ENCODE measurements at places on chromosomes 11 and 22.

DNA sequence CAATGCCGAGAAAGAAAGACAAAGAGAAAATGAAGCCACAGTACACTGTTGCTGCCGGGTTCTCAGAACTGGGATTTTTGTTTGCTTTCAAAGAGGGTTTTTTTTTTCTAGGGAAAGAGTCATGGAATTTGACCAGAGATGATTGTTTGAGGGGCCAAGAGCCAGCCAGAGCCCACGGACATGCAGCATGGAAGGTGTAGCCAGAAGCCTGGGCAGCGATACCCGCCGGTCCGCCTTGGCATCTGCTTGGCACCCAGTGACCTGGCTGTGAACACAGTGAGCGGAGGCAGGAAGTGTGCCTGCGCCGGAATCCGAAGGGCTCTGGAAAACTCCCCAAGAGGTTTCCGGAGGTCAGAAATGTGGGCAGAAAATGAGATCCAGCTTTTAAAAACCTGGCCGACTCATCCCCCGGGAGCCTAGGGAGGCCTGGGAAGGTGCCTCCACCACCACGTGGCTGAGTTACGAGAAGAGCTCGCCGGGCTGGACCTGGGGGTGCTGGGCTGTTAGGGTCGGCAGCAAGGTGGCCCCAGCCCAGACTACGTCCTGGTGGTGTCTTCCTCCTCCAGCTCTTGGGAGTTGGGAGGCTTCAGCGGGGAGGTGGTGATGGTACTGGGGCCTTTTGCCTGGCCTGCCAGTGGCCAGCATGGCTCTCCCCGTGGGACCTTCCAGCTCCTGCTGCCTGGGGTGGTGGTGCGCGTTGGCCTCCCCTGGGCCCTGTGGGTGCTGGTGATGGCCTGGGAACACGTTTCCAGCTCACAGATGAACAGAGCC is 61.6 kb upstream of the PPARA start:
- DNase-seq = no peak

- no peak for DNase-seq
Measured at GRCh38 chr22:39558254-39558727, 12.3 kb upstream of the CACNA1I start.

DNA sequence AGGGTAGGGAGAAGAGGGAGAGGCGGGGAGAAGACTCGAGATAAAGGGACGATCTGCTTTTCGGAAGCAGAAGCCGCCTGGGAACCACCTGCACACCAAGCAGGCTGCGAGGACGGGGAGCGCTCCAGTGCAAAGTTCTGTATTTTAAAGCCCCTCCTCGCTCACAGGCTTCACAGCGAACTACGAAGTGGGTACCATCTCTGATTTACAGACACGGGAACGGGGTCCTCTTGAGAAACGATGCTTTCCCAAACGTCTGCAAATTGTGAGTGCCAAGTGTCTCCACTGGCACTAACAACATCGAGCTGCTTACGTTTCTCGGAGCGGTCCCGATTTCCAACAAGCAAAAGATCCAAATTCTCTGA is 700 bp upstream of the STX3 start:
- DNase-seq = no peak

- no peak for DNase-seq
Measured at GRCh38 chr11:20208622-20209111, 48.4 kb upstream of the DBX1 start.

GRCh38 chr11:134071306-134071705 is 2.4 kb downstream of the JAM3 start:
- no peak for DNase-seq

- DNase-seq = no peak
Measured at GRCh38 chr11:83118814-83119213, 38.1 kb upstream of the PCF11 start.

- no peak for DNase-seq
Measured at GRCh38 chr11:47389577-47390421, 11.5 kb upstream of the SPI1 start.

- no peak for DNase-seq
Measured at GRCh38 chr22:38124236-38124974, 13.9 kb upstream of the BAIAP2L2 start.

- DNase-seq = no peak
Measured at GRCh38 chr11:117462183-117462863, 134.7 kb downstream of the CEP164 start.

DNA sequence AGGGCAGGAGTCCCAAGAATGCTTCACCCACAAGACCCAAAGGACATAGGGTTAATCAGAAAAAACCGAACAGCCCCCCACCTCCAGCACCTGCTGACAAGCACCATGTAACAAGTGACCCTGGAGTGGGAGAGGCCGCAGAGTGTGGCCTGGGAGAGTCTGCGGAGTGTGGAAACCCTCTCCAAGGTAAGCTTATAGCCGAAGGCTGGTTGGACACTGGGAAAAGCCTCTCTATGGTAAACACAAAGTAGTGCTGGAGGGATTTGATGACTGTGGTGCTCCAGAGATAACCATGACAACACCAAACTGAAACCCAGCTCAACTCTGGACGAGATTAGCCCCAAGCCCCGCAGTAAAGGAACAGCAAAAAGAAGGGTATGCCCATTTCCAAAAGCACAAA is 19.2 kb downstream of the ASCL2 start:
- DNase-seq = no peak

DNA sequence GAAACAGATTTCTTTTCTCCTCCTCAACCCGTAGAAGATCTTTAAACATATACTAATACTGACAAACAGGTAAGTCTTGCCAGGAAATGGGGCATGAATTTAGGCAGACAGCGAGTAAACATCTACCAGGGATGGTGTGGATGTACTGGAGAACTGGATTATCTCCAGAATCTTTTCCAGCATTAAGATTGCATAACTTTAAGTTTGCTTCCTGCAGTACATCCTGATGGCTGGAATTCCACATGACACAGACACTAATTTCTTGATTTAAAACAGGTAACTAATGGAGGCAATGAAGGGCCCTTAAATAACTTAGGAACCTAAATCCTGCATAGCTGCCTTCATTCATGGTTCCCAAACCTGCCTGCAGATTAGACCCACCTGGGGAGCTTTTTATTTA is 40.7 kb downstream of the JHY start:
- no peak for DNase-seq

GRCh38 chr22:39236321-39237317 is 8.2 kb downstream of the PDGFB start:
- peak; percentile 62 for DNase-seq

- no peak for DNase-seq
Measured at GRCh38 chr11:14261066-14261465, 97.9 kb downstream of the RRAS2 start.

DNA sequence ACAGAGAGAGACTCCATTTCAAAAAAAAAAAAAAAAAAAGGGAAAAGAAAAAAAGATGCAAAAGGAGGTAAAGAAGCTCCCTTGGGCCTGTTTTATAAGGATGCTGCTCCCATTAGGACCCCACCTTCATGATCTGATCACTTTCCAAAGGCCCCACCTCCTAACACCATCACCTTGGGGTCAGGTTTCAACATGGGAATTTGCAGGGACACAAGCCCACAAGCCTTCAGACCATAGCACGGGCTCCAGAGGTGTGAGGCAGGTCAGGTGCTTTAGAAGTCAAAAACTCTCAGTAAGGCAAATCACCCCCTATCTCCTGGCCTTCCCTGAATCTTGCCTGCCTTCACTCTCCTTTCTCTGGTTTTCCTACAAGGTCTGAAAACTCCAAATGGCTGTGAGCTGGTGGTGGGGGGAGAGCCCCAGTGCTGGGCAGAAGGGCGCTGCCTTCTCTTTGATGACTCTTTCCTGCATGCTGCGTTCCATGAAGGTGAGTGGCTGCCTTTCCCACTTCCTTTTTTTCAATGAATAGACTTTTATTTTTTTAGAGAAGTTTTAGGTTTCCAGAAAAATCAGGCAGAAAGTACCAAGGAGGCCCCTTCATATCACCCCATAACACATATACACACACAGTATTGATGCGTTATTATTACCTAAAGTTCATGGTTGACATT is 13.2 kb downstream of the ASPHD2 start:
- DNase-seq = peak; percentile 6

GRCh38 chr11:74449369-74449931 is 17.9 kb downstream of the KCNE3 start:
- peak; percentile 75 for DNase-seq

- no peak for DNase-seq
Measured at GRCh38 chr11:135069890-135070289, 657.8 kb upstream of the B3GAT1 start.

DNA sequence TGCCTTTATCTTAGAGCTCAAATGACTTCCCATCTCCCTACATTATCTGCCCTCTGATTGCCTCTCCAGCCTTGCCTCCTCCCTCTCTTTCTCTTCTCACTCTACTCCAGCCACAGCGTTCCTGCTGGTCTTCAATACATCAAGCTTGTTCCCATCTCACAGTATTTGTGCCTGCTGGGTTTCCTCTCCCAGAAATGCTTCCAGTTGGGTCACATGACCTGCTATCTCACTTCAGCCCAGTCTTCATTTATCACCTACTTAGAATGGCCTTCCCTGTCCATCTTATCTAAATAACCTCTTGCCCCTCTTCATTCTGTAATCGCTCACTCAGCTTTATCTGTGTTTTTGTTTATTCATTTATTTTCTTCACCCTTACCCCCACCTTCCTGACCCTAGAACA is 61.8 kb upstream of the FAR1 start:
- no peak for DNase-seq

- DNase-seq = no peak
Measured at GRCh38 chr11:70505761-70506657, 107.7 kb downstream of the CTTN start.

GRCh38 chr11:11036848-11037732 is 179.2 kb upstream of the ZBED5 start:
- peak; percentile 59 for DNase-seq

DNA sequence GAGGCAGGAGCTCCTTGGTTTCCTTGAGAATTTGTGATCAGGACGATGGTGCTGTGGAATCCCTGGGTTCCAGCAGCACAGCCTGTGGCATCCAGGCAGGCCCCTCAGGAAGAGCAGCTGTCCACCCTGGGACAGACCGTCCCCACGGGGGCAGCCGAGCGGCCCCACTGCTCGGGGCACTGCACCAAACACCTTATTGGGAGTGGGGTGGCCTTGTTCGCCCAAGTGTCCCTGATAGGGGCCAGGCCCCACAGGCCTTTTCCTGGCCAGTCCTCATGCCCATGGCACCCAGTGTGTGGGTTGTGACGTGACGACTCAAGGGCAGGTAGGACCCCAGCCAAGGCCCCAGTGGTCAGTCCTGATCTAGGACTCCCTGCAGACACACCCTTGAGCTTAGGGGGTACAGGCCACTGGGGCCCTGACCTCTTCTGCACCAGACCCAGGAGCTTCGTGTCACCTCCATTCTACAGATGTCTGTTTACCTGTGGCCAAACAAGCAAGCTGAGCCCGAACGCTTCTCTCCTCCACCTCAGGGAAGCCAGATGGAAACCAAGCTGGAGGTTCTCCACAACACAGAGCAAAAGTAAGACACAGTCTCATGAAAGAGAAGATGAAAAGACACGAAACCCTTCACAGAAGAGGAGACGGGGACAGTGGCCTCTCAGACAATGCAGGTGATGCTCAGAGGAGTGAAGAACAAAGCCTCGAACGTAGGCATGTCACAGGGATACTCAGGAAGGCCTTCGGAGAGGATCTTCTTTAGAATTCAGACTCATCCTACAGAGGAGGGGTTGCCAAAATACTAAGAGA is 1.6 kb upstream of the BRD1 start:
- no peak for DNase-seq

DNA sequence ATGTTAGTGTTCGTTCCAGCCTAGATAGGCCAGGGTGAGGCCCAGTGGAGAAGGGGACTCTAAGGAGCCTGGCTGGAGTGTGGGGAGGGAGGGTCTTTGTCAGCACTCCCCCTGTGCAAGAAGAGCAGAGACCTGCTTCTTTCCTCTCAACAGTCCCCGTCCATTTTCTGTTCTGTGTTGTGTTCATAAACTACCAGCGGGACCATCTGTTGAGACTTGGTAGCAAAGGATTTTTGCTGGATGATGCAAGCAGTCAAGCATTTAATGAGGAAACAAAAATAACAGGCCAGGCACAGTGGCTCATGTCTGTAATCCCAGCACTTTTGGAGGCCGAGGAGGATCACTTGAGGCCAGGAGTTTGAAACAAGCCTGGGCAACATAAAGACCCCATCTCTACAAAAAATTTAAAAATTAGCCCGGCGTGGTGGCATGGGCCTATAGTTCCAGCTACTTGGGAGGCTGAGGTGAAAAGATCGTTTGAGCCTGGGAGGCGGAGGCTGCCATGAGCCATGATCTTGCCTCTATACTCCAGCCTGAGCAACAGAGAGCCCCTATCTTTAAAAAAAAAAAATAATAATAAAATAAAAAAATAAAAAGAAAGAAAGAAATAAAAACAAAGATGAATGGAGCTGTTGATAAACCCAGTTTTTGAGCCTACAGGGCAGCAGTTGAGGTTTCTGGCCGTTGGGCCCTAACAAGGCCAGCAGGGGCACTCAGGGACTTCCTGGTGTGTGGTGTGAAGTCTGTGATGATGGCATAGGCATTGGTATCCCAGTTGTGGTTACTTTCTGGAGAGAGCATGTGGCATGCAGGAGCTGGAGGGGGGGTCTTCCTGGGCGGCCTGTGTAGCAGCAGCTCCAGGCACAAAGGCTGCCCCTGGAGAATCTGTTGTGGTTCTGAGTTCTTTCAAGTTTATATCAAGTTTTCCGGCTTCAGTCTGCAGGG is 1.7 kb upstream of the TXNRD2 start:
- no peak for DNase-seq

GRCh38 chr11:79950172-79950571 is 509.3 kb upstream of the TENM4 start:
- DNase-seq = no peak

DNA sequence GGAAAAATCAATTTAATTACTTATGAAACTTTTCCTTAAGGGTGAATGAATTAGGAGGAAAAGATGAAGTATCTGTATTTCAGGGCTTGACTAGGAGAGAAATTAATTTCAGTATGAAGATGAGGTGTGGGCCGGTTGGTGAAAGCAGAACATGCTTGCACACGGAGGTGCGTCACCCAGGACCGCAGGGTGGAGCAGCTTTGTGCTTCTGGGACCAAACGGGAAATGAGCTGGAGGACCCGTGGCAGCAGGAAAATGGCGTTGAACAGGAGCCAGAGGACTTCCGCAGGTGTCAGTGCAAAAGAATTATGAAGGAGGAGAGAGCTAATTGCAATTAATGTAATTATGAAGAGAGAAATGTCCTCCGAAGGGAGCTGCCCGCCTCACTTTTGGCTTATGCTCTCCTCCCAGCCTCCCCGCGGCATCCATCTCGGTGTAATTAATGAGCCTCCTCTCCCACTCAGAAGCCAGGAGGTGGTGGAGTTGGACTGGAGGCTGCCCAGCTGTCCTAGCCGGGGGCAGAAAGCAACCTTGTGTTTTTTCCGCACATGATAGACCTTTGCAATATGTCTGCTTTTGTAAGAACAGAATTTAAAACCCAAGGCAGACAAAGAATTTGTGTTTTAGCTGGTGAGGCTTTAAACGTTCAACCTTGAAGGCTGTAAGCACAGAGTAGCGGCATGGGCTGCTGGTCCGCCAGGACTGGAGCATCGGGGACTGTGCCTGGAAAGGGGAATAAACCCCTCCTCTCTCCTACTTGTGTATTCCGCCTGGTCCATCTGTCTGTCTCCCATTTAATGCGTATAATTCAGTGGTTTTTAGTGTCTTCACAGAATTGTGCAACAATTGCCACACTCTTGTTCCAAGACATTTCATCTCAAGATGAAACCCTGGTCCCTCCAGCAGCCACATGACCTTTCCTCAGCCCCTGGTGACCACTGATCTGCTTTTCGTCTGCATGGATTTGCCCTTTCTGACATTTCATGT is 180.6 kb downstream of the TBC1D22A start:
- peak; percentile 61 for DNase-seq
